ENCODE measurements at places on chromosomes 12 and 14.
A peak's percentile ranks its signal among the peaks of the same experiment; 100 is the strongest.

DNA sequence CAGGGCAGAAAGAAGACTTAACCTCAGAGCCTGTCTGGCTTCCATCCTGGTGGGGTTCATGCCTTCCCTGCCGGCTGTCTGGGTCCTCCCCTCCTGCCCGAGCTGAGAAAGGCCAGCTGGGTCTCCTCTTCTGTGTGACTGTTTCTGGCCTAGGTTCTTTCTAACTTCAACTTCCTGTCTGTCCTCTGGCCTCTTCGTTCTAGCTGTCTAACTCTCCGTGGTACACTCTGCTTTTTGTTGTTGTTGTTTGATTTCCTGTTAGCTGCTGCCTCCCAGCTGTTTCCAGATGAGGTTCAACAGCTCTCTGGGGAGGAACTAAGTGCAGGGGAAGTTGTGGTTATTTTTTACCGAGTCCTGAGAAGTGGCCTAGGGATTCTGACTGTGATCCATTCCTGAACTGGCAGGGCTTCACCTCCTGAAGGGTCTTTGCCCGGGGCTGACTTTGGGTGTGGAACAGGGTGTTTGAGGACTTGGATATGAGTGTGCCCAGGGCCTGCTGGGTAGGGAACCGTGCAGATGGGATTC is 3.2 kb downstream of the MLXIP start:
- peak; percentile 49 for DNase-seq

- no peak for DNase-seq
These were observed 40.5 kb downstream of the BTG1 start for GRCh38 chr12:92105110-92105509.

GRCh38 chr12:123645878-123646277 is 12.2 kb downstream of the GTF2H3 start:
- DNase-seq = no peak

GRCh38 chr12:176321-177181 is 37.4 kb downstream of the SLC6A12 start:
- DNase-seq = no peak

GRCh38 chr14:66918527-66918926 is 270.7 kb upstream of the GARIN2 start:
- DNase-seq = no peak

DNA sequence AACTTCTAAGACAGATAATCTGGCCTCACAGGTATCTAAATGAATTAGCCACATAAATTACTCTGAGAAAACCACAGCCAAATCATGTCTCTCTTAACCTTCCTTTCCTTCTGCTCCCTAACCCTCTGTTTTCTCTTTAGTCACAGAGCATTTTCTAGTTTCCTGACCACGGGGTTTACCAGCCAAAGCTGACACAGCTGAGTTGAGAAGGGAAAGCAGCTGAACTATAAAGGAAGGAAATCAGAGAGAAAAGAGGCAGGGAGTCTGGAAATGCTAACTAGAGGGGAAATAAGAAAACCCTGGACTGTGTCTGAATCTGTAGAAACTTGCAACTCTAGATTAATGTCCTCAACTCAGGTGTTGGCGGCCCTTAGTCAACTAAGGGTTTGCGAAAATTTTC is 24.4 kb downstream of the ANKS1B start:
- no peak for DNase-seq

DNA sequence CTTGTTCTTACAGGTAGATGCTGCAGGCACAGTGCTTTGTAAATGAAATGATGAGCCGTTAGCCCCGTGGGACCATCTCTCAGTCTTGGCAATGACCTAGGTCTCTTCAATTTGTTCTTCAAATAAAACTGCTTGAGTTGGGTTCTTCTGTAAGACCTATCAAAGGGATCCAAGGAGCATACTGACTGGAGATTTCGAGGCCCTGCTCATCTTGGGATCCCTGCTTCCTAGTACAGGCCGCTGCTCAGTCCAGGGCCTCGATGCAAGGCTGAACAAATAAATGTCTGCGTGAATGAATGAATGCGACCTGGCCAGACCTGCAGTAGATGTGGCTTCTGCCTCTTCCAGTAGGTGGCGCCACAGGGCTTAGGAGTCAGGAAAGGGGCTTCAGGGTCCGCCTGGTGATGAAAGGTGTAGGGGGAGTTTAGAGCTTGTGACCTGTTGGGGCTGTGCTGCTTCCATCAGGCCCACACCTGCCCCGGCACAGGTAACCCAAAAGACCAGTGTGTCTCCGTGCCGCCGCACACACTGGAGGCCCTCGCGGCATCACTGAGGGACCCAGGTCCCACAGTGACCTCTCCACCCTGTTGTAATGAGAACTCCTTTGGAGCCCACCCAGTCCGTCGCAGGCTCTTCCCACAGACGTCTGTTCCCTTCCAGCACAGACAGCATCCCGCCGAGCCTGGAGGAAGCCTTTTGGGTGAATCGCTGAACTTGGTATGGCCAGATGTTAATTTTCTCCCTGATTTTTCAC is 4.4 kb downstream of the CACNA1C start:
- no peak for DNase-seq

DNA sequence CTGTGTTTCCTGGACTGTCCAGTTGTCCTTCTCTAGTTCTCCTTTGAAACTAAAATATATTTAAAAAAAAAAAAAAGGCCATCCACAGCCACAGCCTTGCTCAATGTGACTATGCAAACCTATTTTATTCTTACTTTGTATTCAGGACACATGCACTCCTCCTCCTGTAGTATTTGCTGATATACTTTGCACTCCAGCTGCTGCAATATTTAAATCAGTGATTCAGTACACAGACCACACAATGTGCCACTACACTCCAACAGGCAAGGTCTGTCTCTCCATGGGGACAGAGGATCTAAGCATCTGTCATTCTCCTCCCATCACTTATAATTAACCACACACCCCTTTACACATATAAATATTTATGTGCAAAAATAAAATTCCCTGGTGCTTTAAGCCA is 40.2 kb upstream of the CCDC196 start:
- no peak for DNase-seq

DNA sequence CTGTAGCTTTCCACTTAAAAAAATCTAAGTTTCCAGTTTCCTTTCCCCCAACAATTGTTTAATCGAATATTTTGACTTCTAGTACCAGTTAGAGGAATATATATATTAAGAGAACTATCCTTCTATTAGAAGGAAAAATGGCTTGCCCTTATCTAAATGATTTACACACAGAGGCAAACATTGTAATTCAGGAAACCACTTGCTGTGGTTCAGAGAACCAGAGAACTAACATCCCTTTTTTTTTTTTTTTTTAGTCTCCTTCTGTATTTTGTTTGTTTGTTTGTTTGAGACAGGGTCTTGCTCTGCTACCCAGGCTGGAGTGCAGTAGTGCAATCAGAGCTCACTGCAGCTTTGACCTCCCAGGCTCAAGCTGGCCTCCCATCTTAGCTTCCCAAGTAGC is 746.6 kb downstream of the VRK1 start:
- DNase-seq = no peak

DNA sequence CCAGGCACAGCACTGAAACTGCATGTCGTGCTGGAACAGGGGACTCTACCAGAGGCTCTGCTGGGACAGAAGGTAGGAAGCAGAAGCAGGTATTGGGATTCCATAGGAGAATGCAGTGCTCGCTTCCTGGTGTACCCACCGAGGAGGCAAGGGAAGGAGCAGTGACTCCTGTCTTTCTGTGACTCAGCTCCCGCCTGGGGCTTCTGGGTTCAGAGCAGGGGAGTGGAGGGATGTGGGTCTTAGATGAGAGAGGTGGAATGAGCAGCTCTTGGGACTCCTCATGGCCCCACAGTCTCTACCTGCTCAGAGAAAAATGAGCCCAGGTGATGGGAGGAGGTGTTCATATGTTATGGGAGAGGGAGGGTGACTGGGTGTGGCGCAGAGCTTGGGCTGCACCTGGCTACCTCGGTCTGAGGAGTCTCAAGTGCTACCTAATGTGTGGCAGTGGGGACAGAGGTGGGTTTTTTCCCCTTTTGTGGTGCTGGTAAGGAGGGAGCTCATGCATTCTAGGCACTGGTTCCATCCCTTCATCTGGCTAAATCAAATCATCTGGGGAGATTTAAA is 26.3 kb downstream of the WNT5B start:
- DNase-seq = no peak

- DNase-seq = no peak
These were observed 59.2 kb downstream of the TRIM9 start for GRCh38 chr14:51035611-51036192.

DNA sequence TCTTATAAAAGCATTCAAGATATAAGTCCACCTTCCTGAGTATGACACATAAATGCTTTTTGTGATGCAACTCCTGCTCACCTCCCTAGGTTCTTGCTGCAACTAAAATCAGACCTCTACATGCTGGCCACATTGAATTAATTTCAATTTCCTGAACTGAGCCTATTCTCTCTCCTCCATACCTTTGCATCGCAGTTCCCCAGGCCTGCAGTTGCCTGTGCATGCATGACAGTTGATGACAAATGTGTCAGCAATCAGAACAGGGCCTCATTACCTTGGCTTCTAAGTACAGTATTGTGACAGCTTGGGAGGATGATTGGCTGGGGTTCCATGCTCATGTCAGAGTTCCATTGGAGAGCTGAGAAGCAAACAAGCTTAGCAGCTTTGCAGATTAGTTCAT is 3.9 kb upstream of the TM7SF3 start:
- no peak for DNase-seq

- no peak for DNase-seq
These were observed 43.0 kb downstream of the CCNK start for GRCh38 chr14:99524091-99524661.

DNA sequence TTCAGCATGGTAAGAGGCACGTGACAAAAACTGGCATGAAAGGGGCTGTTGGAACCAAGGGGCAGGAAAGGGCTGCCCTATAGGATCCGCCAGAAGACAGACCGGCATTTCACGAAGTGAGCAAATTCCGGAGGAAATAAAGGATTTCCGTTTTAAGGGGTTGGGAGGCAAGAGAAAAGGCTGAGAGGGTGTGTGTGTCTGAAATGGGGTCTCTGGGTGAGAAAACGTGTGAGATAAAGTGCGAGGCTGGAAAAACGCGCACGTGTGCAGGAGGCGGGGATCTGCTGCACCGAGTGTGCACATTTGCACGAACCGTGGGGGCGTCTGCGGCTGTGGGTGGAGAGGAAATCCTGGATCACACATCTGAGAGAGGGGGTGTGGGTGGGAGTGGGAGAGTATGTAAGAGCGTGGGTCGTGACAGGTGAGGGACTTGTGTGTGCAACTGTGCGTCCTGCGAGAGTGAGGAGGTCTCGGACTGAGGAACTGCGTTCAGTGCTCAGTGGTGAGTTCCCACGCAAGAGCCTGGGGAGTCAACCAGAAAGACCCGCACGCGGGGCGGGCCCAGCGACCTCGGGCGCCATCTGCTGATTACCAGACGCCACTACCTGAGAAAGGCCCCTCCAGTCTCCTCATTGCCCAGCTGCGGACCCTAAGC is 37.0 kb upstream of the P2RX7 start:
- peak; percentile 74 for DNase-seq

DNA sequence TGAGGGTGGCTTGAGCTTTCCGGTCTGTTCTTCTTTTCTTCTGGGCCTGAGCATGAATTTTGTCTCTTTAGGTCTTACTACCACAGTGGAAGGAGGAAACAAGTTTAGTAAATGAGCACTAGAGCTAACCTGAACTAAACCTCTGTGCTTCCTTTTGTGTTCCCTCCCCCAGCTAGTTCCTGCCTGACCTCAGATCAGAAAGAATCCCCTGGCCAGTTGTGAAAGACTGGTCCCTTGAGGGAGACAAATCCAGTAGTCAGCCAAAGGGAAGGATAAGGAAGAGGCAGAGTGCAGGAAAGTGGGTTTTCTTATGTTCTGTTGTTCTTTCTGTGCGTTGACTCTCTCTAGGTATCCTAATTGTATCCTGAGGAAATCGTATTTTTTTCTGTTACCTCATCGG is 17.5 kb downstream of the ZNF664 start:
- no peak for DNase-seq

- no peak for DNase-seq
These were observed 34.2 kb upstream of the TMCC3 start for GRCh38 chr12:94684416-94685142.
